ENCODE measurements at places on chromosomes 1 and 21.

DNA sequence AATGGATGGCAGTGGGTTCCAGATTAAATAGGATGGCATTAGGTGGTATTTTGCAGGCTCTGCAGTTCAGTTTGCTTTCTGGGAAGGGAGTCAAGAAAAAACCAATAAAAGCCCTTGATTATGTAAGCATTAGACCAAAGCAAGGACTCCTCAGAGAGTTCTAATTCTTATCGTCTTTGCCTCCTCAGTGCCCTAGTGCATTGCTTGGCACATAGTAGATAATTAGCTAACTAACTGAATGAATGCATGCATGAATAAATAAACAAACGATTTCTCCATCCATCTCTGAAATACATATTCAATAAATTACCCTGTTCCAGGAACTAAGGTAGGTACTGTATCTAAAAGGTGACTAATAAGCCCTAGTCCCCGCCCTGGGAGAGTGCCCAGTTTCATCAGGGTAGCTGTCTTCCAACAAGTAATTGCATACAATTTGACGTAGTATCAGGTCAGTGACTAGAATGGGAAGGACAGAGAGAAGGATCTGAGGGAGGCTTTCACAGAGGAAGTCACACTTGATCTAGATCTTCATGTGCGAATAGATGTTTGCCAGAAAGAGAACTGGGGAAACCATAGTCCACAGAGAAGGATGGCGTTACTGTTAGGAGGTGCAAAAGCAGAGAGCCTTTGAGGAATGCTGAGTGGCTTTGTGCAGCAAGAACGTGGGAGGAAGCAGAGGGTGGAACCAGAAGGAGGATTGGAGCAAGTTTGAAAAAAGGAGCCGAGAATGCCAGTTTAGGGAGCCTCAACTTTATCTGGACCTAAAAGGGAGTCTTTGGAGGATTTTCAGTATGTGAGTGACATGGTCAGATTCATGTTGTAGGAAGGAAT, 111.4 kb downstream of the TBX19 start:
- peaks cover 8% of the 10 kb centered on the region for H3K4me1 ChIP-seq
- H3K27ac ChIP-seq, result no peak overlapping the region
- no peaks in the 10 kb centered on the region for H3K36me3 ChIP-seq
- no peaks in the 10 kb centered on the region for H3K27me3 ChIP-seq
- no peak overlapping the region for H3K4me3 ChIP-seq

GRCh38 chr1:21605964-21606705, 63.0 kb downstream of the RAP1GAP start:
- peaks cover 4% of the 10 kb centered on the region for H3K4me1 ChIP-seq
- H3K4me3 ChIP-seq, result no peak overlapping the region
- no peaks in the 10 kb centered on the region for H3K27me3 ChIP-seq
- DNase-seq, result no peak
- H3K27ac ChIP-seq, result no peak overlapping the region

GRCh38 chr1:231808990-231809389, 182.4 kb downstream of the DISC1 start:
- no peaks in the 10 kb centered on the region for H3K27me3 ChIP-seq
- H3K4me3 ChIP-seq, result no peak overlapping the region
- H3K36me3 ChIP-seq, result peaks cover 8% of the 10 kb centered on the region
- no peak for DNase-seq

DNA sequence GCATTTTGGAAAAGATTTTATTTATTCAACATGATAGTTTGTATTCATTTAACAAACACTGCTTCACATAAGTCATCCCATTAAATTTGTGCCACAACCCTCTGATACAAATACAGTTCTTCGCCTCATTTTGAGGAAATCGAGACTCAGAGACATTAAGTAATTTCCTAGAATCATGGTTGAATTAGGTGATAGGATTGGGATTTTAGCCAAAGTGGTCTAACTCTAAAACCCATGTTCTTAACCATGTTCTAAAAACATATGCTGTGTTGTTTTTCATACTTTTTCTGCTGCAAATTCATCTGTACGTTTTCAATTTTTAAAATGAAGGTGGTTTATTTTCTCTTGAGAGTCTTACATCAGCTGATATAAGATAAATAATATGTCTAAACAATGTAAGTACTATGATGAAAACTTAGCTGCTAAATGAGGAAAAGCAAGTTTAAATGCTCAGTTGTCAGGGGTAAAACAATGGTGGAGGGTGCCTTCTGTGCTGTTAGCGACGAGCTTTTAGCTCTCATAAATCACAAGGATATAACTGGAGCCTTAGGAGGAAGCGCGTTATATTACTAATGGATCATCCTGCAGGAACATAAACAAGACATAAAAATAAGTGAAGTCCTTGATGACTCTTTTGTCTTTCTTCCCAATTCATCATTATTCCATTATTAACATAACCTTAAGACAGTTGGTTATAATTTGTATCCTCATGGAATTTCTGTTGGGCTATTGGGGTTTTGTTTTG, 97.7 kb downstream of the CACHD1 start:
- no peak for DNase-seq
- H3K36me3 ChIP-seq, result no peaks in the 10 kb centered on the region
- H3K4me1 ChIP-seq, result no peaks in the 10 kb centered on the region
- H3K4me3 ChIP-seq, result no peak overlapping the region
- no peak overlapping the region for H3K27ac ChIP-seq
